ENCODE measurements at places on chromosomes 2 and 18.

- no peak for DNase-seq
These were observed 74.5 kb downstream of the INPP4A start for GRCh38 chr2:98519156-98519555.

DNA sequence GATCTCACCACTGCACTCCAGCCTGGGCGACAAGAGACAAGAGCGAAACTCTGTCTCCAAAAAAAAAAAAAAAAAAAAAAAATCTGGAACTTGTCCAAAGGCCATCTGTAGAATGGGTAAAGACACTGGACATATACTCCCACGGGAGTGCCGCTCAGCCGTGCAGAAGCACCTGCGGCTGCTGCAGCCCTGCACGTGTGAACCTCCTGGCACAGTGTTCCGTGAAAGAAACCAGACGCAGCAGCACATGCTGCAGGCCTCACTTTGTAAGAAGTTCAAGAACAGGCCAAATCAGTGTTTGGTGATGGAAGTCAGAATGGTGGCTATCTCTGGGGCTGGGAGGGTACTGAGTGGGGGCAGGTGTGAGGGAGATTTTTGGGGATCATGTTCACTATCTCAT lies 6.5 kb downstream of the CHRND start:
- DNase-seq = no peak

DNA sequence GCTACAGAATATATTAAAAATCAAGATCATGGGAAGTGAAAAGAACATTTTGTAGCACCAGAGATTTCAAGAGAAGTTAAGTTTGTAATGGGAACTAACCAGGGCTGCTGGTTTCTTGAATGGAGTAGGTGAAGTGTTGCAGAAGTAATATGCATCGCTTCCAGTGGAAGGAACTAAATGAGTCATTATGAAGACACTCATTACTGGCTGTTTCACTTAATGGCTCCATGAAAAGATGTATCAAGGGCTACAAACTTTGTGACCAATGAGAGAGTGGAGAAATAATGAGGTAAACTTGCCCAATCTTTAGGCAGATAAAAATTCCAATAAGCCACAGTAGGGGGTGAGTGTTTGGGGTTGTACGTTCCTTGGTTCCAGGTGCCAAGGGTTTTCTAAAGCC lies 380.4 kb upstream of the POU3F3 start:
- no peak for DNase-seq

GRCh38 chr2:85119900-85120299 lies 13.3 kb upstream of the TCF7L1 start:
- no peak for DNase-seq

DNA sequence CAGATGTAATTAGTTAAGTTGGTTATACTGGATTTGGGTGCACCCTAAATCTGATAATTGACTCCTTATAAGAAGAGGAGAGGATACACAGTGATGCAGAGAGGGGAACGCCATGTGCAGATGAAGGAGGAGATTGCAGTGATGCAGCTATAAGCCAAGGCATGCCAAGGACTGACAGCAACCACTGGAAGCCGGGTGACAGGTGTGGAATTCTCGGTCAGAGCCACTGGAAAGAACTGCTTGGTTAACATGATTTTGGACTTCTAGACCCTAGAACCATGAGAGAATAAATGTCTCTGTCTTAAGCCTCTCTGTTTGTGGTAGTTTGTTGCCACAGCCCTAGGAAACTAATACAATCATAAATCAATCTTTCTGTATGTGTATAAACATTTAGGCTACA lies 403.3 kb upstream of the CDH20 start:
- no peak for DNase-seq

DNA sequence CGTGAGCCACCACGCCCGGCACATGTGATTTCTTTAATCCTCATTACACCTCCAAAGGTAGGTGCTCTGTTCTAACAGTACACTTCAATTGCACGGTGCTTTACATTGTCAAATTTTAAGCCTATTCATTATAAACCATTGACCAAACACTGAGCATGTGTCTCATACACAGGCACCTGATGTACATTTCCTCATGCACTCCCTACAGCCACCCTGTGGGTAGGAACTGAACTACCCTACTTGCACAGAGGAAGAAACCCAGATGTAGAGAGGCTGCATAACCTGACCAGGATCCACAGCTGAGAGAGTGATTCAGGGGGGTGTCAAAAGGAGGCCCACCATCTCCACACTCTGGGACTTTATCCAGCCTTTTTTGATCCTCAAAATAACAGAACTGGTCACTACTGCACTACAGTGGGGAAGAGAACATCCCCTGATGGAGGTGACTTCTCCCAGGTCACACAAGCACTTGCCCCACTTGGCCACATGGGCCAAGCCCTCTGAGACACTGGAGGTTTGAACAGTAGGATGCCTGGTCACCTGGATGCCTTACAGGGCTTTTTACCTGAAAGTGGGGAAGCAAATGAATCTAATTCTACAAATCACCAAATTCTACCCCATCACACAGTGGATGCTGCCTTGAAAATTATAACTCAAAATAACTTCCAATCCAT lies 6.9 kb upstream of the DPYSL5 start:
- no peak for DNase-seq

- DNase-seq = no peak
These were observed 10.4 kb upstream of the CUL3 start for GRCh38 chr2:224595518-224595917.

DNA sequence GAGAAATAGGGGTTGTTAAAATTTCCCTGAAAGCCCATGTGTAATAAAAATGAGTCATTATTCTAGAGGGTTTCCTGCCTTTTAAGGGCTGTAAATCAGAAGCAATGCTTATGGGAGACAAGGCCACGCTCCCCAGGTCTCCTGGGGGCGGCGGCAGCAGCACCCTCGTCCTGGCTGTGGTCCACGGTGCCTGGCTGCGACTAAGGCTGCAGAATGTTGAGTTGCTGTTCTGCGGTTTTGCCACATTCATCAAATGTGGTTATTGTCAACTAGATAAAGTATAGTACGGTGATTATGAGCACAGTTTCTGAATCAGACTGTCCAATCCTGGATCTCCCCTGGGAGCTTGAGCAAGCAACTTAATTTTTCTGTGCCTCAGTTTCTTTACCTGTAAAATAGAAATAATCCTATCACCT lies 11.9 kb upstream of the AGFG1 start:
- DNase-seq = no peak

GRCh38 chr2:46915811-46916630 lies 415 bp upstream of the MCFD2 start:
- peak; percentile 82 for DNase-seq

GRCh38 chr18:36757081-36757480 lies 71.7 kb downstream of the TPGS2 start:
- DNase-seq = peak; percentile 72

DNA sequence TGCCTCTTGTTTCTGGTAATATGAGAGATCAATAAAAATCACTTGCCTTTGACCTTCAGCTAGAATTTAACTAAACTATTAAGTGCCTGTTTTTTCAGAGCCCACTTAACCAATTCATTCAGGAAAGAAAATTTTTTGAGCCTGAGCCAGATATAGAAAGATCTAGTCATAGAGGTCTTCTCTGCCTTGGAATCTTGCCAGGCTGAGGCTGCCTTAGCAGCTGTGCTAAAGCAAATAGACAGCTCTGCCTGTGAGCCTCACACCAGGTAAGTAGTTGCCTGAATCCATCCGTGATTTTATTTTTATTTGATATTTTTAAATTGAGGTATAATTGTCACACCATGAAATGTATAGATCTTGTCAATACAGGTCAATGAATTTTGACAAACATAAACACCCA lies 27.4 kb downstream of the EVX2 start:
- DNase-seq = no peak

- no peak for DNase-seq
These were observed 422.5 kb upstream of the PIK3C3 start for GRCh38 chr18:41532344-41533086.

DNA sequence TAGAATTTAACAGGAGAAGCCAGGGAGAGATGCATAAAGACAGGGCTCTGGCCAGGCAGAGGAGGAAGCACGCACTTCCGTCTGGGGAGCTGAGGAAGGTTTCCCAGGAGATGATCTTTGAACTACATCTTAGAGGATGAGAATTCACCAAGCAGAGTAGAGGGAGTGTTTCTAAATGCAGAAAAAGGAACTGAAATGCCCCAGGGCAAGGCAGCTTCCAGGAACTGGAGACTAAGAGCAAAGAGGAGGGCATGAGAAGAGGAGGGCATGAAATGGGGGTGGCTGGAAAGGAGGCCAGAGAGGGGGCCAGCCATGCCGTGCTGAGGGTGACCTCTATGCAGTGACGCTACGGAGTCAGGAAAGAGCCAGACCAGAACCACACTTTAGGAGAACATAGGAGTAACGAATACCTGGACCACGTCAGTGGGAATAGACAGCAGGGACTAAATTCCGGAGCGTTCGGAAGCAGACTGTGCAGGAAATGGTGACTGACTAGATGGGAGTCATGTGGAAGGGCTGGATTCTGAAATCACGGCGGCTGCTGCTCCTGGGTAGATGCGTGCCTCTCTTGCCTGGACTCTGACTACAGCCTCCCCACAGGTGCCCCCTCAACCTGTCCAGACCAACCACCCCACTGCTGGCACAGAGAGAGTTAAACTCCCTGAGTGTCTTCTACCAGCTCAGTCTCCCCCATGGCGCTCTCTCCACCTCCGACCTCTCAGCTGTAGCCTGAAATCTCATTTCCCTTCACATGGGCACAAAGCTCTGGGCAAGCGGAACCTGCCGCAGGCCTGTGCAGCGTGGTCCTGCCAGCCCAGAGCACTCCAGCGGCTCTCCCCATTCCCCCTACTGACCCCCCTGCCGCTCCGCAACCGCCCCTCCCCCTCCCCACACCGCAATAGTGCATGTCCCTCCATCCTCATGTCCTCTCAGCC lies 87.0 kb upstream of the RTN4 start:
- DNase-seq = peak; percentile 67

DNA sequence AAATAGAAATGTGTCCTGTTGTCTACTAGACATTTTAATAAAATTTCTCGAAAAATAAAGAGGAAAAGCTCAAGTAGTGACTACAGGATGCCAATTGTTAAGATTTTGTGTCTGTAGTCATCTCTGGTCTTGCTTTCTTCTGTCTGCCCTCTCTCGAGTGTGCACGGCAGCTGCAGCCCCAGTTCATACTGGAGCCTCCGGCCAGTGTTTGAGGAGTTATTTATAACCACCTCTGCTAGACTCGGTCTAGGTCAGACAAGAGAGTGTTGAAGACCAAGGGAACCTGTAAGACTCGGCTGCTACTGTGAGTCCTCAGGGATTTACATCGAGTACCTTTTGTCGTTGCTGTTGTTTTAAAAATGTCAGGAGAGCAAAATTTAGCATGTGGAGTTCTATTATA lies 810.1 kb upstream of the POU3F3 start:
- DNase-seq = peak; percentile 32

GRCh38 chr2:124915567-124915966 lies 890.5 kb downstream of the CNTNAP5 start:
- DNase-seq = no peak

DNA sequence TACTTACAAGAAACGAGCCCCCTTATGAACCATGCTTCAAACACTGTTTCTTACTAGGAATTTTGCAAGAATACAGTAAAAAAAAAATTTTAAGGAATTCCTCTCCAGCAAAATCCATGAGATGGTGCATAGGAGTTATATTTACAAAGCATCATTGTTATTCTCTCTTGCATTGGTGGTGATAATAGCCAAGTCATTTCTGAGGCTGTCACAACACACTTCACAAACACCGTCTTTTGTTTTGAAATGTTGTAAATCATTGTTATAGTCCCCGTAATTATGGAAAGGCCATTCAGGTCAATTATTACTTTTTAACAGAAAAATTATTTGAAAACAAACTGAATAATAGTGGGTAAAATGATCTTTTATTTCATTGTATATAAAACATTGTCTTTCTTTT lies 60.1 kb downstream of the DYNC1I2 start:
- DNase-seq = no peak

GRCh38 chr18:36534154-36534688 lies 236.7 kb downstream of the FHOD3 start:
- no peak for DNase-seq

- no peak for DNase-seq
These were observed 215.9 kb downstream of the SP3 start for GRCh38 chr2:173749315-173749714.

- DNase-seq = peak; percentile 16
These were observed 864 bp downstream of the LBH start for GRCh38 chr2:30231996-30232800.

Data from hippocampal formation (tissue), 2 donors.